ENCODE measurements at places on chromosomes 5 and 9. TPM values are rescaled to one million over a fixed set of nuclear protein-coding genes. Genes with fewer than 3 reads are reported as not detected.

- no peaks in the 10 kb centered on the region for H3K4me1 ChIP-seq
- no peaks in the 10 kb centered on the region for H3K27me3 ChIP-seq
- H3K4me3 ChIP-seq = no peak overlapping the region
- no peaks in the 10 kb centered on the region for H3K36me3 ChIP-seq
- DNase-seq = no peak
These were observed 230.4 kb upstream of the PUM3 start for GRCh38 chr9:3074247-3074646.

Gene RALGPS1
- 36.9 TPM for total RNA-seq

DNA sequence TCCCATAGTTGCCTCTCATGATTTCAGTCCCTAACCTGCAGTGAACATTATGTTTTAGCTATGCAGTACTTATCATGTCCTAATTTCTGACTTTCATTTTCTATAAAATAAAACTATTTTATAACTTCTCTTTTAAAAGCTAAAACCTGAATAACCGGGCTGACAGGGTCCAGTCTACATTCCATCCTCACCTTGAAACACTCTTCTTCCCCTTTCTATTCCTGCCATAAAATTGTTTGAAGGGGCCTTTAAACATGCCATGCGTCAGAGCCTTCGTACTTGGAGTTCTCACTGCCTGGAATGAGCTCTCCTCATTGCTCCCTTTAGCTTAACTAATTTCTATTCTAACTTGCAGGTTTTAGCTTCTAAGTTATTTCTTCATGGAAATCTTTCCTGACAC, 143.0 kb upstream of the PRLR start:
- no peaks in the 10 kb centered on the region for H3K27me3 ChIP-seq
- DNase-seq = no peak
- H3K4me3 ChIP-seq = no peak overlapping the region
- no peaks in the 10 kb centered on the region for H3K36me3 ChIP-seq
- H3K27ac ChIP-seq = no peak overlapping the region
- H3K4me1 ChIP-seq = no peaks in the 10 kb centered on the region

Gene CDH9
- not detected for total RNA-seq

Gene CCDC69
- total RNA-seq = 65.3 TPM

Gene LRRC70
- total RNA-seq = 9.9 TPM

DNA sequence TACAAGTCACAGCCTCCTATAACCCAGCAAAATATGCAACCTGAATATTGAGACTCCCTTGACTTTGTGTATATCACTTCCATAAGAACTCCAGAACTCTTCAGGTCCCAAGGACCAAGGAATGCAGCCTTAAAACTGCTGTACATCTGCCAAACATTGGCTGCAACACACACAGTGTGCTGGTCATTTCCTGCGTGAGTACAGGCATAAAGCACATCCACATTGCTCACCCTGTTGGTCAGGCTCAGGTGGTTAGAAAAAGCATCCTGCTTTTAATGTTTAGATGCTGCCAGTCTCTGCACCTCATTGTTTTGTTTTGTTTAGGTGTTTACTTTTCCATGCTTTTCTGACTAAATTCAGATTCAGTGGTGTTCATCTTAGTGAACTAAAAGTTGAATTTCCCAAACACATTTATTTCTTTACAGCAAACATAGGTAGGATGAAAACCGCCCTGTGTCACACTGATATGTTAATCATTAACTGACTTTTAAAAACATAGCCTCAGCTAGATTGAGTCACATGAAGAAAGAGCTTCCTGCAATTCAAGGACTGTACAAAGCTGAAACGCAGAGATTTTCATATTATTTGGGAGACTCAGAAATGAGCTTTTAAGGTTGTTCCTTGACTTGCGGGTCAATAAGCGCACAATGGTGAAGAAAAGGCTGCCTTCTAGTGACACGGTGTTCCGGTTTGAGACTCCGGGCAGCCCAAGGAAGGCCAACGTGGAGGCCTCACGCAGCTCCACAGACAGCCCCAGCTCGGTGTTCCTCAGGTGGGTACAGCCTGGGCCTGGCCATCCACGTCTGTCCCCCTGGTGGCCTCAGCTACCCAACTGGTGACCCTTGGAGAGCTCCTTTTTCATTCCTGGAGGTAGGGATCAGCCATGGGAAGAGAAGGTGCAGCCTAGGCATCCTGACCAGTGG, 52.2 kb upstream of the GRAMD2B start:
- H3K4me3 ChIP-seq = no peak overlapping the region
- no peak for DNase-seq
- H3K36me3 ChIP-seq = no peaks in the 10 kb centered on the region

DNA sequence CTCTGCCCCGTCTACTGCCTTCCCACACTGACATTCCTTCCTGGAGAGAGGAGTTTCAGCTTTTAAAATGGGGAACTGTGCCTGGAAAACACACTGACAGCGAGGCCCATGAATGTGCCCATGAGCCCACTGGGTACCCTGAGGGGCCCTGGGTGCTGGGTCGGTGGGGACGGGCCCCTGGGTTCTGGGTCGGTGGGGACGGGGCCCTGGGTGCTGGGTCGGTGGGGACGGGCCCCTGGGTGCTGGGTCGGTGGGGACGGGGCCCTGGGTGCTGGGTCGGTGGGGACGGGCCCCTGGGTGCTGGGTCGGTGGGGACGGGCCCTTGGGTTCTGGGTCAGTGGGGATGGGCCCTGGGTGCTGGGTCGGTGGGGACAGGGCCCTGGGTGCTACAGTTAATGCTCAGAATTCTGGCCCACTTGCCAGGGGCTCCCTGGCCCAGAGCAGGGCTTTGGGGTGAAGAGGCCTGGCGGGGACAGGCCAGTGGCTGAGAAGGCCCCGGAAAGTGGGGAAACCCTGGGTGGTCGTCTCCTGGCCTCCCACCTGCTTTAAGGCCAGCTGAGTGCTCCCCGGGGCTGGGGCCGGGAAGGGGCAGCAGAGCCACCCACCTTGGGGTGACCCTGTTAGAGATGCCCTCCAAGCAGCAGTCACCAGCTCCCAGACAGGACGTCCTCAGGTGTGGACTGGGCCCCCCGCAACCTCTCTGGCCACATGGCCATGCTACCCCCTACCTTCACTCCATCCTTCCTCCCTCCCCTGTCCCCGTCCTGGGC, 2.5 kb downstream of the GPSM1 start:
- H3K4me1 ChIP-seq = peaks cover 24% of the 10 kb centered on the region
- H3K27ac ChIP-seq = no peak overlapping the region
- H3K27me3 ChIP-seq = no peaks in the 10 kb centered on the region
- DNase-seq = no peak
- H3K4me3 ChIP-seq = no peak overlapping the region

Gene ESM1
- total RNA-seq = 0.87 TPM

- no peaks in the 10 kb centered on the region for H3K4me1 ChIP-seq
- H3K4me3 ChIP-seq = no peak overlapping the region
- no peak for DNase-seq
- H3K27me3 ChIP-seq = no peaks in the 10 kb centered on the region
- no peak overlapping the region for H3K27ac ChIP-seq
These were observed 36.9 kb downstream of the ANKRD33B start for GRCh38 chr5:10600626-10601245.

DNA sequence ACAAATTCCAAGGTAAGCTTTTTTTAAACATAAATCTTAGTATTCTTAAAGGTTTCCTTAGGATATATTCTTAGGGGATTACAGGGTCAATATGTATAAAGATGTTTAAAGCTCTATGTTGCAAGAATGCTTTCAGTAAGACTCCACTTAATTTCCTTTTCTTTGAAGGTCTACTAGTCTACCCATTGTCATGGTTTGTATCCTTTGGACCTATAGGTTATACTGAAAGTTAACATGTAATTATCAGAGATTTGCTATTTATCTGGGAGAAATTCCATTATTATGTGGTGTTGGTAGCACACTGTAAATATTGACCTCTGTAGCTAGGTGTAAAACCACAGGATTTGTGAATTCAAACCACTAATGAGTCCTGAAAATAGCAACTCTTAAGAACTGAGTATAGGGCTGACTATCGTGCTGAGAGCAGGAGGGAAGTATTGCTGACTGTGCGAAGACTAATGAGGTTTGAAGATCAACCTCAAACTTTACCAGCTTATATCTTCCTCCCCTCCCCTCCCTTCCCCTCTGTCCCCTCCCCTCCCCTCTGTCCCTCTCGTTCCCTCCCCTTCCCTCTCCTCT, 85.6 kb downstream of the GADD45G start:
- H3K27me3 ChIP-seq = no peaks in the 10 kb centered on the region
- H3K4me3 ChIP-seq = no peak overlapping the region
- H3K4me1 ChIP-seq = peaks cover 14% of the 10 kb centered on the region
- H3K36me3 ChIP-seq = no peaks in the 10 kb centered on the region
- no peak for DNase-seq
- H3K27ac ChIP-seq = no peak overlapping the region

GRCh38 chr9:87888501-87888900, 5.8 kb downstream of the SPATA31E1 start:
- no peak overlapping the region for H3K27ac ChIP-seq
- H3K27me3 ChIP-seq = no peaks in the 10 kb centered on the region
- no peaks in the 10 kb centered on the region for H3K36me3 ChIP-seq
- H3K4me1 ChIP-seq = no peaks in the 10 kb centered on the region

GRCh38 chr9:125189011-125189360, 617 bp downstream of the PPP6C start:
- DNase-seq = peak; percentile 54
- peak overlapping the region; percentile 100 for H3K4me3 ChIP-seq
- no peaks in the 10 kb centered on the region for H3K36me3 ChIP-seq
- no peaks in the 10 kb centered on the region for H3K27me3 ChIP-seq
- peak overlapping the region; percentile 96 for H3K27ac ChIP-seq

Gene GFI1B
- total RNA-seq = 4.3 TPM

- peak; percentile 72 for DNase-seq
- H3K4me1 ChIP-seq = peaks cover 85% of the 10 kb centered on the region
- H3K36me3 ChIP-seq = no peaks in the 10 kb centered on the region
- H3K27me3 ChIP-seq = no peaks in the 10 kb centered on the region
- H3K4me3 ChIP-seq = no peak overlapping the region
- peak overlapping the region; percentile 64 for H3K27ac ChIP-seq
These were observed 4.1 kb downstream of the SYNPO start for GRCh38 chr5:150644514-150644913.

Gene BTNL8
- total RNA-seq = 13.1 TPM

Gene LIFR
- total RNA-seq = 63.9 TPM

Gene OTP
- 0.37 TPM for total RNA-seq

DNA sequence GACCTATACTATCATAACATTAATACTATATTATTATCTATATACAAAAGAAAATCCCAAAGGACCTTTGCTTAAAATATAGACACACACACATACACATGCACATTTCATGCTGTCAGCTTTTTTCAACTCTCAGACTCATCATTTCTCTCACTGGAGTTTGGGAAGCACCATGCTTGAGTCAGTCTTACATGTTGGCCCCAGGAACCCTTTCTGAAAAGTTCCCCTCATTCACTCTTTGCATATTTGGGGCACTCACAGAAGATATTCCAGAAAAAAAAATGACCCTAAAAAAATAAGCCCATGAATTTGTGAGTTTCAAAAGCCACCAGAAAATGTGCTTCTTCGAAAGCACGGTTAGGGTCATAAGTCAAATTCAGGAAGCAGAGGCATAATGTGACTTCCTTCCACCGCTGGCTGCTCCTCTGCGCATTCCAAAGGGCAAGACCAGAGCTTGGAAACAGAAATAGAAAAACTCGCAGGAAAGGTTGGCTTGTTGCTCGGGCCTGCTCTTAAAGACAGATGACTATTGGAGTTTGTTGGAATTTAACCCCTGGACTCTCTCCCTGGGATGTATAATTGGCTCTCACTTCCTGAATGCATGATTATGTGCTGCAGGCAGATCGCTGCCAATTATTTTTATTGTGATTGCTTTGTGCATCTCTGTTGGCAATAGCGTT, 129.7 kb upstream of the IQGAP2 start:
- H3K36me3 ChIP-seq = no peaks in the 10 kb centered on the region
- DNase-seq = no peak
- H3K4me3 ChIP-seq = no peak overlapping the region
- H3K27me3 ChIP-seq = no peaks in the 10 kb centered on the region

Gene SMIM33
- total RNA-seq = 0.16 TPM

Gene PCDHGA1
- total RNA-seq = 8.7 TPM

Gene EDIL3
- 3.5 TPM for total RNA-seq

DNA sequence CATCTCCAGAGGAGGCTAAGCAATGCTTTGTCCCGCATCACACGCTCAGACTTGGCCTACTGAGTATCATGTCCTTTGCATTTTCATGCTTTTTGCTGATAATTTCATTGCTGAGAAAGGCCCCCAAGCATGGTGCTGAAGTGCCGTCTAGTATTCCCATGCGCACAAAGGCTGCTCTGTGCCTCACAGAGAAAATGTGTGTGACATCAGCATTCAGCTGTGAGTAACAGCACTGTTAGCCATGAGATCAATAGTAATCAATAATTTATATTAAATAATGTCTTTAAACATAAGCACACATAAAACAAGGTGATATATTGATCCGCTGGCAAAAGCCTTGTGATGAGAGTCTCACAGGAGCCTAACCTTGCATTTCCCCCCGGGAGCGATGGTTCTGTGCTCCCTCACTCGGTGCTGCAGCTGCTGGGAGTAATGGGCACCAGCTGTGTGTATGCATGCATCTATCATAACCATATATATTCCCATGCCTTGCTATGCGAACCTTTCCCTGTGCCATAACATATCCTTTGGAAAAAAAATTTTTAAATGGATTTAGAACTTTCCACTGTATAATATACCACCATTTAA, 50.4 kb upstream of the RNF130 start:
- no peaks in the 10 kb centered on the region for H3K4me1 ChIP-seq
- DNase-seq = no peak
- no peak overlapping the region for H3K27ac ChIP-seq
- H3K36me3 ChIP-seq = no peaks in the 10 kb centered on the region
- H3K27me3 ChIP-seq = no peaks in the 10 kb centered on the region
- no peak overlapping the region for H3K4me3 ChIP-seq

GRCh38 chr5:179870403-179870903, 11.8 kb upstream of the MRNIP start:
- H3K27ac ChIP-seq = no peak overlapping the region
- H3K4me1 ChIP-seq = peaks cover 4% of the 10 kb centered on the region
- peak; percentile 87 for DNase-seq
- H3K4me3 ChIP-seq = no peak overlapping the region

Gene SLC9A3
- 3.8 TPM for total RNA-seq

GRCh38 chr5:172501708-172502320, 47.5 kb upstream of the SH3PXD2B start:
- peaks cover 14% of the 10 kb centered on the region for H3K4me1 ChIP-seq
- H3K4me3 ChIP-seq = no peak overlapping the region
- H3K36me3 ChIP-seq = no peaks in the 10 kb centered on the region
- no peaks in the 10 kb centered on the region for H3K27me3 ChIP-seq
- H3K27ac ChIP-seq = no peak overlapping the region

All from testis (tissue), 5 donors.